ENCODE measurements at places on chromosomes 6 and 20.
A peak's percentile ranks its signal among the peaks of the same experiment; 100 is the strongest.

DNA sequence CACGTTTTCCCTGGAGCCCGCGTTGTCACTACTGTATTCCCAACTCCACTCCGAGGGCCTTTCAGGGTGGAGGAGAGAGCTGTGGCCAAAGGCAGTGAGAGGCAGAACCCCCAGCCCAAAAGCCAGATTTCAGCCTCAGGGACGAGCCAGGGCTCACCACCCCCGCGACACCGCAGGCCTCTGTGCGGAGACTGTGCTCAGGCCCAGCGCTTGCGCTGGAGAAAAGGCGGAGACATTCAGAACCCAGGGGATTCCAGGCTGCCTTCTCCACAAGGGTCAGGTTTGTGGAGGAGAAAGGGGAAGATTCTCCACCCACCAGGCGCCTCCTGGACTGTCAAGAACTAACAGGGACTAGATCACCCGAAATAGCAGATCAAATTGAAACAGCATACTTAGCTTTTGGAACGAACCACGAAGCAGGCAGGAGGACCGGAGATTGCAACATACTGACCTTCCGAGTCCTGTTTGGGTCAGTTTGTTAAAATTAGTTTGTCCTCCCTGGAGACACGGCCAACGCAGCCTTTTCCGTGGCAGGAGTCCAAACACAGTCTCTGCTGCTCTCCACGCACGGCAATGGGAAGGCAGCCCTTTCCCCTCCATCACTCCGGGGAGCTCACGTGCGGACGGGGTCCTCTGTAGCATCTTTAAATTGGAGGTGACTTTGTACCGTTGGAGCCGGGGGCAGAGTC lies 14.4 kb downstream of the DLL1 start:
- no peak for DNase-seq

DNA sequence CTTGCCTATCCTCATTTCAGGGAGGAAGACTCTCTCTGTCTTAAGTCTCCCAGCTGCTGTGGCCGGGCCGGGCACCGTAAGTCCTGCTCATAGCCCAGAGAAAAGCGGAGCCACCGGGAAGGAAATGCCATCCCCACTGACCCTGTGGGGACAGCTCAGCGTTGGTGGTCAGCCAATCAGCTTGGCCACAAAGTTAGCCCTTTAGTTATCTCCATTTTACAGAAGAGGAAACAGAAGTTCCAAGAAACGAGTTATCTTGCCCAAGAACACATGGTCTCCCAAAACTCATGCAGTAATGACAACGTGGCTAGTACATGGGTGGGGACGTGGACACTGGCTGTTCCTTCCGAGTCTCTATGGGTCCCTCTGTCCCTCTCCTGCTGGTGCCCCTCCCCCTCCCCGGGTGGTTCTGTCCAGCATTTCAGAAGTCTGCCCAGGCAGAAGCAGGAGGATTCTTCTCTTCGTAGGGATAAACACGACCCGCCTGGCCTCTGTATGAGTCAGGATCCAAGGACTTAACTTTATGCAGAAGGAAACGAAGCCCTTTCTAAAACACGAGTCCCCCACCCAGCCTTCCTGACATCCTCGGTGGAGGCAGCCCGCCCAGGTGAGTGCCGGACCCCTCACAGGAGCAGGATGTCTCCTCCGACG lies 273.8 kb downstream of the CDH4 start:
- DNase-seq: no peak

DNA sequence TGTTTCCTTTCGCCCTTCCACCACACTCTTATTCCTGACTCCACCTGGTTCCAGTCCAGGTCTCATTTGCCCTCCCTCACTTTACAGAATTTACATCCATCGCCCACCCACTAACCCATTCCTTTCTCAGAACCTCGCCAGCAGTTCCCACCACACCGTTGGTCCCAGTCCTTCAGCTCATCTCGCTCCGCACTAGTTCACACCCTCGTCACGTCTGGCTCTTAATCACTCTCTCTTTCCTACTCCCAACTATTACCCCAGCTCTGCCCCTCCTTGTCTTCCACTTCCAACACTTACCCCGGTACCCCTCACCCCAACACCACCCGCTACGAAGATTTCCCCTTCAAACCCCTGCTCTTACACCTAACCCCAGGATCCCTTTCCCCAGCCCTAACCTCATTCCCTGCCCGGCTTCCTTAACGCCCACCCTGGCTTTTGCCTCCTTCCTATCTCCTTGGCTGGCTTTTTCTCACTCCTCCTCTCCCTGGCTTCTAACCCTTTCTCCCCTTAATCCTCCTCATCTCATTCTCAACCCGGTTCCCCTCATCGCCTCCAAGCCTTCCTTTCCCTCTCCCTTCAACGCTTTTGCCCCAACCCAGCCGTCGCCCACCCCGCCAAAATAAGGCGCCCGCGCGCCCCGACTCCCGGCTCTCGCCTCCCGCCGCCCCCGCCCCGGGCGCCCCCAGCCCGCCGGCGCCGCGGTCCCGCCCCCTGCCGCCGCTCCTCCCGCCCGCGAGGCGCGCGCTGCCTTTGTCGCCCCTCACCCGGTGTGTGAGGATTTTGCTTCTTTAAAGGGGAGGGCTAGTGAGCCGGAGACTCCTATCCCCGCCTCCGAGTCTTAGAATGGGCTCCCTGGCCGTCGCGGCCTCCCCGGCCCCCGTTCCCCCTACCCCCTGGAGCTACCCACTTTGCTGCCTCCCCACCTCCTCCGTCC lies 542 bp downstream of the USP49 start:
- no peak for DNase-seq

- no peak for DNase-seq
These were observed 115.3 kb upstream of the MRPS10 start for GRCh38 chr6:42332916-42333315.

- DNase-seq: no peak
These were observed 215.8 kb upstream of the SMLR1 start for GRCh38 chr6:130611366-130611765.

DNA sequence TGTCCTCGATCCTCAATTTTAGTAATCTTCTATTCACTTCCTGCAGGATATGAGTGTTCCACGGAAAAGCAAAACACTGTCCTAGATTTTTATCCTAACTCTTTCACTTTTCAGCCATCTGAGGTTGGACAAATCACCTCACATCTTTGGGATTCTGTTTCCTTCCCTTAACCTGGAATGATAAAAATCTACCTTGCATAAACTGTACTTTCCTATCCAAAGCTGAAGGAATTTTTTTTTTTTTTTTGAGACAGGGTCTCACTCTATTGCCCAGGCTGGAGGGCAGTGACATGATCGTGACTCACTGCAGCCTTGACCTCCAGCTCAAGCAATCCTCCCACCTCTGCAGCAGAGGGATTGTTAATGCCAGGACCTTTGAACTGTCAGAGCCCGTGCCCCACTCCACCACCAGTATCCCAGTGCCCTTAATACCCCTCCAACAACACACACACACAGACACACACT lies 20.5 kb downstream of the CAPN11 start:
- DNase-seq: no peak

DNA sequence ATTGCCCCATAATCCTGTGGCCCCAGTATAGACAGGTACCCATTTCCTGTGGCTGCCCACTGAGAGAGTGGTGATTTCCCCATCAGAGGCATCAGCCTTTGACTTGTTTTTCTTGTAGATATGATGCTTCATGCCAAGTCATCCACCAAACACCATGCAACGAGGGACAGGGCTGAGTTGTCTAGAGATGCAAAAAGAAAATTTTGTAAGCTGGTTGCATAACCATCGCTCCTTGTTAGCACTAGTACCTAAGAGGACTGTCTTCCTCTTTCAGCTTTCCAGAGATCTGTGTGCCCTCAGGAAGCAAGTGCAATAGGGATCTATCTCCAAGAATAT lies 166.8 kb downstream of the BCAS1 start:
- no peak for DNase-seq

- no peak for DNase-seq
These were observed 35.3 kb downstream of the CD109 start for GRCh38 chr6:73731285-73731684.

- peak; percentile 73 for DNase-seq
These were observed at the start of gene PRR18 for GRCh38 chr6:166308033-166308768. TSS of gene PRR18 (minus strand) at chr6:166308392. CDS start at chr6:166308142, 250 bp downstream.

DNA sequence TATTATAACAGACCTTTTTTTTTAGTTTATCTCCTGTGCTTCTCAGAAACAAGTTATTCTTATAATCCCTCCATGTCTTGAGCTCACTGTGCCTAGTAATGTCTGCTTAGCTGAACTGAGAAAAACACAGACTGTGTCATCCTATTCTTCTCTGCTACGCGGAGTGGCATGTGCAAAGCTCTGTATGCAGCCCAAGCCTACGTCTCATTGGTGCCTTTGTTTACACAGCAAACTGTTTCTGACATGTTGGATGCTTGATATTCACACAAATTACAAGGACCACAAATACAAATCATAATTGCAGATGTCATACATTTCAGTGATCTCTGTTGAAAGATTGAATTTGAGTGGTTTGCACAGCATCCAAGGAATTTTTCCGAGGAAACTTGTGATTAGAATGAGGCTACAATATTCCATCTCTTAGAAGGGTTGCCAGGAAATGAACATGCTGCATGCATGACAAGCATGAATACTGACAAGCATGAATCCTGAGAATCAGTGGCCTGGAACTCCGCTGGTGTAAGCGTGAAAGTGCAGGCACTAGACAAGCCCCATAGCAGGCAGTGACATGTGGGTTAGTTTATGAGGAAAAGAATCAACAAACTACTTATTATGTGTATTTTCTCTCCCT lies 128.4 kb upstream of the SGK1 start:
- DNase-seq: no peak

GRCh38 chr6:100633096-100633777 lies 168.5 kb upstream of the SIM1 start:
- no peak for DNase-seq

DNA sequence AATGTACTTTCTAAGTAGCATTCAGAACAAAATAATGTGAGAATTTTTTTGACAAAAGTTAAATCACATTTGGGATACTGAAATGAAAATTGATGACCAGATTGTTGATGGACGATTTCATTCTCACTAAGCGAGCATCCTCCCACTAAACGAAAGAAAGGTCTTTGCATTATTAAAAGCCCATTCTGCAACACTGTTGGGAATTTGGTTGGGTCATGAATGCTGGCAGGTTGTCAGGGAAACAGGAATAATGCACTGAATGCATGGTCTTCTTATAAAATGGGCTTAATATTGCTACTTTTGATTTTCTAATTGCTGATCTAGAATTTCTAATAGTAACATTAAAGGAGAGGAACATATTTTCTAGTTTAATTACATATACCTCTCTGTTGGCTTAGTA lies 229.8 kb downstream of the NKAIN2 start:
- DNase-seq: no peak

GRCh38 chr20:60513141-60513540 lies 554.9 kb downstream of the CDH26 start:
- no peak for DNase-seq
